ENCODE measurements at places on chromosomes 2 and 18.

GRCh38 chr2:187547353-187547979 is 6.8 kb downstream of the TFPI start:
- DNase-seq: no peak

DNA sequence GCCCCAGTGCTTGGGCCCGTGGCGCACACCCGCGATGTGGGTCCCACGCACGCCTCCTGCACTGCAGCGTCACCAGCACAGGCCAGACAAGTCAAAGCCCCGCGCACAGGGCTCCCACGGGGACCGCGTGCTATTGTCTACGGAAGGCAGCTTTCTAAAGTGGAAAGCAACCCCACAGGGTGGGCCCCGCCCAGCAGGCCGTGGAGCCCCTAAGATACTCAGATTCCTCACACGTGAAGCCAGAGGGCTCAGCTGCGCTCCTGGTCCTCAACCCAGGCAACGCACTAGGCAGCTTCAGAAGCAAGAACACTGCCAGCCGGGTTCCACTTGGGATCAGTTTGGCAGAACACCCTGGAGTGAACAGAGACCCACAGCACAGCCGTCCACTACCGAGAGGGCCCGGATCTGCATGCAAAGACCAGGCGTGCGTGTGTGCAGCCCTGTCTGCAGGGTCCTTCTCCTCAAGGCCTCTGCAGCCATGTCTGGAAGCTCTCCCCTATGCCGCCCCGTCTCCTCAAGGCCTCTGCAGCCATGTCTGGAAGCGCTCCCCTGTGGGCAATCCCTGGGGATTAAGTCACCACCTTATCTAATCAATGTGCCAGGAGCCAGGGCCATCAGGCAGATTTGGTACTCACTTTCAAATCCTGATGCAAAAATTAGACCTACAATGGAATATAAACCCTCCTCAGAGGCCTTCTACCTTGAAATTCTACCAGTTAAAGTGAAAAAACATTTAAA is 231.3 kb downstream of the HDAC4 start:
- DNase-seq: no peak

GRCh38 chr2:96537066-96537733 is 648 bp downstream of the ARID5A start:
- DNase-seq: peak; percentile 86

DNA sequence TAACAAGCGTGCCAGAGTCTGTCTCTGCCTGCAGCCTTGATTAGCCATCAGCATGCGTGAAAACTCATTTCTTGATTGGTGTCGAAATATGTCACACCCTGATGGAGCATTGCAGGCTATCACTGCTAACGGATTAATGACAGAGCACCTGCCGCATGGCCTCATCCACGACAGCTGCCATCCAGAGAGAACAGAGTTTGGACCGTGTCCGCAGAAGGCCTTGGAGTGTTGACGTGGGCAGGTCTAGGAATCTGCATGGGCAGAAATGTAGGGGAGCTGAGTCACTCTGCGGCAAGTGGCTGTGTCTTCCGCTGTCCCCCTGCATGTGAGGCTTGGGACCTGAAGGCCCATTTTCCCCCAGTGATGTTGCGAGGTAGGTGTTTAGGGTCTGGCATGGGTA is 43.0 kb downstream of the KLHL29 start:
- no peak for DNase-seq

DNA sequence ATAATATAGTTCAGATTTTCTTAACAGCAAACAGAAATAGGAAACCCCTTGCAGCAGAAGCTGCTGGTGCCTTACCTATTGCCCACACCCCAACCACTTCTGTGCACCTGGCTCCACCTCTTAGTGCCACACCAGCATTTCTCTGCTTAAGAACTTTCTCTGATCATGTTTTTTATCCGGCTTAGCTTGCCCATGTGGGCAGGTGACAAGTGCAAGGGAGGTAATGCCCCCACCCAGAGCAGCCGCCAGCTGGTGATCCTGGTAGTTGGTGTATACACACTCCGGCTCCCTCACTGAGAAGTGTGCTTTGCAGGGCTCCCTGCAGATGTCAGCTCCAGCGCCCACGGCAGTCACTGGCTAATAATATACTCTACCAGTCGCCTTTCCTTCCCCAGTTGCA is 126.3 kb downstream of the ALPK2 start:
- DNase-seq: no peak

GRCh38 chr2:191885098-191885497 is 38.2 kb upstream of the CAVIN2 start:
- DNase-seq: no peak
